MCF 10A (cell line): ENCODE measurements at places on chromosomes 11 and 22.

- no peak for DNase-seq
These were observed 4.7 kb downstream of the HARBI1 start for GRCh38 chr11:46612326-46612725.

DNA sequence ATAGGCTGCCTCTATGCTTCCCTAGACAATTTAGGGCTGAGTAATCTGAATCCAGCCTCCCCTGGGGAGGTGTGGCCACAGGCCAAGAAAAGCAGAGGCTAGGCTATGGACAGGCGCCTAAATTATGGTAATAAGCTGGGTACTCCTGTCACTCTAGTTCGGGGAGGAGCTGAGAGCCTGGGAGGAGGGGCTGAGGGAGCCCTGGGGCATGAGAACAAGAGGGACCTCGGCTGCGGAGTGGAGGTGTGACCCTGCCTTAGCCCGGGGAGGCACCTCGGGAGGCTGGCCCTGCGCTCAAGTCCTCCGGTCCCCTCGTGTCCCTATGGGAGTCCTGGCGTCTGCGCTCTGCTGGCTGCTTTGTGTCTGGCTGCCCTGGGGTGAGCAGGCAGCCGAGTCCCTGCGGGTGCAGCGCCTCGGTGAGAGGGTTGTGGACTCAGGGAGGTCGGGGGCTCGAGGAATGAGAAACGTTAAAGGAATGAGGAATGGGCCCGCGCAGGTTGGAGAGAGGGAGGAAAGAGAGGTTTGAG is at the start of gene OTOG:
OTOG (plus strand) TSS at position 209 of the 527 bp plus-strand sequence; CDS start at position 323, 114 bp downstream.
- peak; percentile 79 for DNase-seq

DNA sequence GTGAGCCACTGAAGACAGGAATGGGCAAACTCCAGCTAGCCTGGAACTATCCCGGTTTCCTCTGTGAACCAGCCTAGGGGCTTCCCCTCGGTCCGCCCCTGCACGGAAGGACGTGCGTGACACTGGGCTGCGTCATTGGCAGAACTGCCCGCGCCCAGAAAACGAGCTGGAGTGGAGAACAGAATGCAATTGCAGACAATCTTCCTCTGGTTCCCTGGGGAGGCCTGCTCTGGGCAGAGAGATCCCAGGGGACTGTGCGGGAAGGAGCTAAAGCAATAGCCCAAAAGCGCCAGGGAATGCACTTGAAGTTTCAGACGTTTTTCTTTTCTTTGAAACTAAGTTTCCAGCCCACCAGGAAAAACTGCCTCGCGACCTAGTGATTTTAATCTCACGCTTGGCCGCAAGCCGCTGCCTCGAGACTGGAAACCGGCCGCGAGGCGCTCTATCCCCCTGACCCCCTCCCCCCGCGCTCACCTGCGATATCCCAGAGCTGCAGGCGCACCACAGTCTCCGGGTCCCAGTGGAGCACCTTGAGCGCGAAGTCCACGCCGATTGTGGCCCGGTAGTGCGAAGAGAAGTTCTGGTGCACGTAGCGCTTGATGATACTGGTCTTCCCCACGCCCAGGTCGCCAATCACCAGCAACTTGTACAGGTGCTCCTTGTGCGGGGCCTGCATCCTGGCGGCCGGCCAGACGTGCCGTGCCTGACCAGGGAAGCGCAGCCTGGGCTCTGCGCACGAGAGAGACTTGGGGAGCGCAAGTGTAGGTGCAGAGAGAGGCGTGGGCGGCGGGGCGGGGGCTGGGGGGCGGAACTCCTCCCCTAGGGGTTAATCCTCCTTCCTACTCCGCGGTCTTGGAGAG is at the start of gene RAB38:
RAB38 (minus strand) TSS at position 735 of the 860 bp plus-strand sequence; CDS start at position 676, 59 bp downstream.
- peak; percentile 91 for DNase-seq

DNA sequence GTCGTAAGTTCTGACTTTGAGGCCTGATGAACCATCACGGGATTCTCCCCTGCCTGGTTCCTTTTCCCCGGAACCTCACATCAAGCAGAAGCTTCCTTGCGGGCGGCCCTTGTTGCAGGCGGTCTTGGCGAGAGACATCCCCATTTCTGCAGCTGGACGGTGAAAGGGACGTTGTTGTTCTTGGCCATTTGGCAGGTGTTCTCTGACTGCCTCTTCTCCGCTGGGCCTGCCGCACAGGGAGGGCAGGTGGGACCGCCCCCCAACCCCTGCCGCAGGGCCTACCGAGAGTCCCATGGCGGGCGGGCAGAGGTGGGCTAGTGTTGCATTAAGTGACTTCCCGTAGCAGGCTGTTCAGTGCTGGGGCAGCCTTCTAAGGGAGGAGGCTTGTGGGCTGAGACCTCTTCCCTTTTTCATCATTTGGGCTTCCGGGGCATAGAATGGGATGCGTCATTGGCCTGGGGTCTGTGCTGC is 26.9 kb upstream of the GRAMD4 start:
- DNase-seq, result no peak

- DNase-seq, result no peak
These were observed 2.5 kb upstream of the NDUFC2 start for GRCh38 chr11:78082146-78082545.

DNA sequence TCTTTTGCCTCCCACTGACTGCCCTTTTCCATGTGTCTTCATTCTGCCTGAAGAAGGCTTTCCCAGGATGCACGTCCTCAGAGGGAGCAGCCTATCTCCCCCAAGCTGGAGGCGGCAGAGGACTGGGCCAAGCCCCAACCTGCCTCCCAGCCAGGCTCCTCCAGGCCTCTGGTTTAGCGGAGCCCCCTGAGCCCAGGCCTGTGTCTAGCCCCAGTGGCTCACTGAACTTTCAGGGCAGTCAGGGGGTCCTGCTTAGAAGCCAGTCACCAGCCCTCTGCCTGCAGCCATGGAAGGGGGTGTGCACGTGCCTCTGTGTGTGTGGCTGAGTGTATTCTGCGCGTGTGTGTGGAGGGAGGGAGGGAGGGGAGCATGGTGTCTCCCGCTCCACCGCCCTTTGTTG is 10.4 kb upstream of the GRK2 start:
- no peak for DNase-seq

GRCh38 chr11:63939397-63939891 is 642 bp downstream of the NAA40 start:
- DNase-seq, result peak; percentile 25

- DNase-seq, result no peak
These were observed 85.0 kb upstream of the CRYBB3 start for GRCh38 chr22:25114369-25115362.

- DNase-seq, result peak; percentile 8
These were observed 4.5 kb downstream of the IL18 start for GRCh38 chr11:112159098-112160065.

GRCh38 chr11:119207415-119207960 is 1.3 kb downstream of the CBL start:
- no peak for DNase-seq

- DNase-seq, result peak; percentile 33
These were observed 78.5 kb downstream of the SPON1 start for GRCh38 chr11:14041040-14041439.

DNA sequence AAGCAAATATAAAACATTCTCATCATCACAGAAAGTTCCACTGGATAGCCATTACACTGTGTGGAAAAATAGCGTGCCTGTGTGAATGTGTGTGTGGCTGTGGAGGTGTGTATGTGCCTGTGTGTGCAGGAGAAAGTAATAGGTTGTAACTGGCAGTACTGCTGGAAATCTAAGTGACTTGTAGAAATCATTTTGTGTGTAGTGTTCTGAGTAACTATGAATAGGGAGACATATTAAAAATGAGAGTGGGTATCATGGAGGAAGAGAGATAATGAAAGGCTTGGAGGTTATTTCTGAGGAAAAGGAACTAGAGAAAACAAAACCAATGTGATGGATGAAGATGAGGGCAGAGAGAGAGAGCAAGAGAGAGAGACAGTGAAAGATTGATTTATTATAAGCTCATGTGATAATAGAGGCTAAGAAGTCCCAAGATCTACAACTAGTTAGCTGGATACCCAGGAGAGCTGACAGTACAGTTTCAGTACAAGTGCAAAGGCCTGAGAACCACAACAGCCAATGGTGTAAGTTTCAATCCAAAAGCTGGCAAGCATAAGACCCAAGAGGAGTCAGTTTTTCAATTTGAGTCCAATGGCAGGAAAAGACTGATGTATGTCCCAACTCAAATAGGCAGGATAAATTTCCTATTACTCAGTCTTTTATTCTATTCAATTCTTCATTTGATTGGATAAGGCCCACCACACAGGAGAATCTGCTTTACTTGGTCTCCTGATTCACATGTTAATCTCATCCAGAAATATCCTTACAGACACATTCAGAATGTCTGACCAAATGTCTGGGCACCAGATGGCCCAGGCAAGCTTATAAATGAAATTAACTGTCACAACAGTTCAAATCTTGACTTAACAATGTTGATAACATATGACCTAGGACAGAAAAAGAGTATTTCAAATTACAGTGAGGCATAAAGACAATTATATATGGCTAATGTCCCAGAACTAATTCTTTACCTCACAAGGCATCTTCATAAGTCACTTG is 14.9 kb downstream of the KBTBD3 start:
- no peak for DNase-seq

DNA sequence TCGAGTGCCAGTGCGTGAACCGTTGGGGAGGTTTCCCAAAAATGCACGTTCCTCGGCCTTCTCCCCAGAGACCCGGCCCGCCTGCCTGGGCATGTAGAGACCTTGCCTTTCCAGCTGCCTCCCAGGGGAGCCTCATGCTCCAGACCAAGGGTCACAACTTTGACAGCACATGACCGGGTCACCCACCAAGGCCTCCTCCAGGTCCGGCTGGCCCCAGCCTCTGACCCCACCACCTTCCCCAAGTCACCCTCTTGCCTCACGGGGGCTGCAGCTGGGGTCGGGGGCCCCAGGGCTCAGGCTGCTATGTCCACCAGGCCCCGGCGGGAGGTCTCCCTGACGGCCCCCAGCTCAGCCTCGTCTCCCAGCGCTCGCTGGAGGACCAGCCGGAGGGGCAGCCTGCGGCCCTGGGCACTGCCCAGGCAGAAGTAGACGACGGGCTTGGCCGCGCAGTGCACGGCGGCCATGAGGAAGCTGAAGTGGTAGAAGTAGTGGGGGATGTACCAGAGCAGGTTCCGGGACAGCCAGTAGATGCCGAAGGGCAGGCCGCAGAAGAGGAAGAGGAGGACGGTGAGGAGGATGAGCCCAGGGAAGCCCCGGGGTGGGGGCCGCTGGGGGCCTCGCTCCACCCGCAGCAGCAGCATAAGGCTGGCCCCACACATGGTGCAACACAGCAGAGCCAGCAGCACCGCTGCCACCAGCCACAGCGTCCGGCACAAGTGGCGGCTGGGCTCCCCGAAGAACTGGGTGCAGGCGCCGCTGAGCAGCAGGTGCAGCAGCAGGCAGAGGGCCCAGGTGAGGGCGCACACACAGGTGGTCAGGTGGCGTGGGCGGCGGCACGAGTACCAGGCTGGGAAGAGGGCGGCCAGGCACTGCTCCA is 4.4 kb downstream of the MRGPRE start:
- no peak for DNase-seq

DNA sequence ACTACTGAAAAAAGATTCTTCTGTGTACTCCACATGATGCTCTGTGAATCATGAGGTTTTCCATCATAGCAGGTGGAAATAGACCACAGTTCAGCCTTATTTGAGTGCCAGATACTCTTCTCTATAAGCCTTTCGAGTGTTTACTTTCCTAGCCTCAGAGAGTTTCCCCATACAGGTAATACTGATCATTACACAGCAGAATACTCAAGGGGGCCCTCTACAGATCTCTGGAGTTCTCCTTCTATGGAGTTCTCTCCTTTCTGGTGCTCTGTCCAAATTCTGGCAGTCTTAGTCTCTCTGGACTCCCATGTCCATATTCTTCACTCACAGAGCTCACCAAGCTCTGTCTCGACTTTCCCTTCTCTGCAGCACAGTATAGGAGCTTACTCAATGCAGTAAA is 175.7 kb upstream of the CARD18 start:
- DNase-seq, result peak; percentile 6

- no peak for DNase-seq
These were observed 166.7 kb downstream of the TBC1D22A start for GRCh38 chr22:46929046-46929709.

DNA sequence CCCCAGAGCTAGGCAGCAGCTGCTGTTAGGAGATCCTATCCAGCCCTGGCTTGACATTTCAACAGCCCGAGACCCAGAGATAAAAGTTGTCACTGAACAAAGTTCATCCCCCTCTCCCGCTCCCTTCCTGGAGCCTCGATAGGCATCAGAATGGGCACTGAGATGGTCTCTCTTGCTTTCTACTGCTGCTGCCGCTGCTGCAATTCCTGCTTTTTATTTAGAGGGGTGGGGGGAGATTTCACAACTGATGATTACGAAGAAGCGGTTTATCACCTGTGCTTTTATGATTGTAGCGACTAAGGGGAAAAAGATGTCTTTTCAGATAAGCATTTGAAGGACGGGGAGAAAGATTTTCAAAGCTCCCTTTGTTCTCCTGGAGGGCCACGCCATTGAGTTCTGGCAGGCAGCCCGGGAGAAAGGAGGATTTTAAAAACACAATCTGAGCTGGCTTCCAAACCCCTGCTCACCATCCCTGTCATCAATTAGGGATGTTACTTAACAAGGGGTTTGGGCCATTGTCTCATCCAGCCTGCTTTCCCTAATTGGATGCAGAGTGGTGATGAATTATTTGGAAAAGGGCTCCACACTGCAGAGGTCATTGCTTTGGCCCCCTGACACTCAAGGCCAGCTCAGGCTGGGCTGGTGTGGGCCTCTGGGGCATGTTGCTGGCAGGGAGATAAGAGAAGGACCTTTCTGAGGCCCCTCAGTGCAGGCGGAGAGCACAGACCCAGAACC is 344.7 kb downstream of the BUD13 start:
- no peak for DNase-seq

- no peak for DNase-seq
These were observed 51.3 kb upstream of the CDON start for GRCh38 chr11:126113963-126114362.

- peak; percentile 5 for DNase-seq
These were observed 404.3 kb downstream of the JRKL start for GRCh38 chr11:96794152-96794551.

DNA sequence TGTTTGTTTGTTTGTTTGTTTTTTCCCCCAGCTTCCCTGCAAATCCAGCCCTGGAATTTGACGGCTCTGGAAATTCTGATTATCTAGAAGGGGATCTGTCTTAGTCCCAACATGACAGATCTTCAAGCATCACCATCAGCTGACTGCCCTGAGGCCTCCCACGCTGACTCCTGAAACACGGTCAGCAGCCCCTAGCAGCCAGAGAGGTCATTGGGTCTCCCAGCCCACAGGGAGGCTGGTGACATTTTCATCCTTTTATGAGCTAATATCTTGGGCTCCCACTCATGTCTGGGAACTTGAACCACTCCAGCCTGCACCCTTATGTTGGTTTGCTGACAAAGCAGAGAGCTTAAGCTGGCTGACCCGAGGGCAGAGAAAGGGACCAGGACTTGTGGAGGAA is 66.0 kb upstream of the TIMP3 start:
- DNase-seq, result no peak

DNA sequence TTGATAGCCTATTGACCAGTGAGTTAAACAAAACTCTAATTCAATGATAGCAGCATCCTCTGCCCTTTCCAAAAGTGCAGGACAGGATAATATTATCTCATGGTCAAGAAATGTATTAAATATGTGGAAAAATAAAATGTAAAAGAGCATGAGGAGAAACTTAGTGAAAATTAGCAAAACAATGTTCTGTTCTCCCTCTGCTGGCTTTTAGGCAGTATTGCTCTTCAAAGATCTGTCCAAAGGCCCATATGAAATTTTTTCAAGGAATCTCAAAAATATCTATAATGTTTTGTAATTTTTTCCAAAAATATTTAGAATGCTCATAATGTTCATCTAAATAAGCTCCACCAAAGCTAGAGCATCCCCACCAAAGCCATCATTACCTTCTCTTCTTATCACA is 8.3 kb upstream of the ARL14EP start:
- no peak for DNase-seq
